ENCODE measurements at places on chromosomes 5 and 9. TPM values are rescaled to one million over a fixed set of nuclear protein-coding genes. Genes with fewer than 3 reads are reported as not detected.

GRCh38 chr5:128199611-128200010 is 116.0 kb downstream of the SLC12A2 start:
- peaks cover 4% of the 10 kb centered on the region for H3K4me1 ChIP-seq
- no peak overlapping the region for H3K27ac ChIP-seq
- no peak overlapping the region for H3K4me3 ChIP-seq
- H3K27me3 ChIP-seq, result no peaks in the 10 kb centered on the region
- H3K36me3 ChIP-seq, result no peaks in the 10 kb centered on the region

- H3K4me3 ChIP-seq, result no peak overlapping the region
- H3K36me3 ChIP-seq, result peaks cover 9% of the 10 kb centered on the region
- no peak for DNase-seq
- H3K4me1 ChIP-seq, result no peaks in the 10 kb centered on the region
- no peak overlapping the region for H3K27ac ChIP-seq
- H3K27me3 ChIP-seq, result no peaks in the 10 kb centered on the region
Observed at GRCh38 chr9:93680443-93681268, 104.3 kb downstream of the PHF2 start.

Gene PCDHB11
- 14.2 TPM for total RNA-seq

Gene CENPP
- total RNA-seq, result 15.6 TPM

DNA sequence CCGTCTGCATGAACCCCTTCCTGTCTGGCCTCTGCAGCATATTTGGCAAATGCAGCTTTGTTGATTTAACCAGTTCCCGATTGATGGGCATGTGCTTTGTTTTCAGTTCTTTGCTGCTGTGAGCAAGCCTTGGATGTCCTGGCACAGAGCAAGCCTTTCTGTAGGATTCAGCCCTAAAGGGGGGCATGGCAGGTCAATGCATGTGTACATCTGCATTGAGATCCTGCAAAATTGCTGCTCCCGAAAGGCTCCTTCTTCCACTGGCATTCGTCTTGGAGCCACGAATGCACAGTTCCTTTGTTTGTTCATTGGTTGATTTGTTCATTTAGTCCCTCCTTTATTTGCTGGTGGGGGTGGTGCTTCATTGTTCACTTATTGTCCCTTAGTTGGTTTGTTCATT is 34.8 kb downstream of the COL5A1 start:
- H3K36me3 ChIP-seq, result no peaks in the 10 kb centered on the region
- DNase-seq, result no peak
- no peak overlapping the region for H3K4me3 ChIP-seq

GRCh38 chr5:66553916-66554575 is 42.1 kb upstream of the MAST4 start:
- H3K4me1 ChIP-seq, result no peaks in the 10 kb centered on the region
- H3K27me3 ChIP-seq, result no peaks in the 10 kb centered on the region
- no peak overlapping the region for H3K27ac ChIP-seq
- no peaks in the 10 kb centered on the region for H3K36me3 ChIP-seq
- no peak for DNase-seq

DNA sequence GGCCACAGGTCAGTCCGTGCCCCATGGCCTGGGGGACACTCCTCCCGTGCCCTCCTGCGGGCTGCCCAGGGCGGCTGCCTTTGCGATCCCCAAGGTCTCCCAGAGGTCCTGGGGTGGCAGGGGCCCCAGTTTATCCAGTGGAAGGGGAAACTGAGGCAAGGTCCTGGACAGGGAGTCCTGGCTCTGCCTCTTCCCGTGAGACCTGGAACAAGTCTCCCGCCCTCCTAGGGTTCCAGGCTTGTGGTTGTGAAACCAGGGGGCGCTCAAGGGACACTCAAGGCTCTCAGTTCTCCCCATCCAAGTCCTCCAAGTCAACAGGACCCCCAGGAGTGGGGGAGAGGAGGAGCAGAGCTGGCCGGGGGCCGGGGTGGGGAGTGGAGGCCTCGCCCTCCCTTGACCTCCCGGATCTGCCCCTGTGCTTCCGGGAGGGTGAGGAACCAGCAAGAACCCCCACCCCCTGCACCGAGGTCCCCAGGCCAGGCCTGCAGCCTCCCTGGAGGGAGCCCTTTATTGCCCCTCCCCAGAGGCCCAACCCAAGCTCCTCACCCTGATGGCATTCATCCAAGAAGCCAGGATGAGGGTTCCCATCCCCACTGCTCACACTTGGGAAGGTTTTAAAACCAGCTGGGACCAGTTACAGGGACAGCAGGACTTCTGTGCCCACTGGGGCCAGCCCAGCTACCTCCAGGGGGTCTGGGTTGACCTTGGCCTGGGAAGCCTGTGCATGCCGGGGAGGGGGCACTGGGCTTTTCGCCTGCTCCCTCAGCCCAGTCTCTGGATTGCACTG is 24.7 kb upstream of the TMEM250 start:
- no peaks in the 10 kb centered on the region for H3K36me3 ChIP-seq
- H3K27ac ChIP-seq, result no peak overlapping the region
- DNase-seq, result peak; percentile 45

DNA sequence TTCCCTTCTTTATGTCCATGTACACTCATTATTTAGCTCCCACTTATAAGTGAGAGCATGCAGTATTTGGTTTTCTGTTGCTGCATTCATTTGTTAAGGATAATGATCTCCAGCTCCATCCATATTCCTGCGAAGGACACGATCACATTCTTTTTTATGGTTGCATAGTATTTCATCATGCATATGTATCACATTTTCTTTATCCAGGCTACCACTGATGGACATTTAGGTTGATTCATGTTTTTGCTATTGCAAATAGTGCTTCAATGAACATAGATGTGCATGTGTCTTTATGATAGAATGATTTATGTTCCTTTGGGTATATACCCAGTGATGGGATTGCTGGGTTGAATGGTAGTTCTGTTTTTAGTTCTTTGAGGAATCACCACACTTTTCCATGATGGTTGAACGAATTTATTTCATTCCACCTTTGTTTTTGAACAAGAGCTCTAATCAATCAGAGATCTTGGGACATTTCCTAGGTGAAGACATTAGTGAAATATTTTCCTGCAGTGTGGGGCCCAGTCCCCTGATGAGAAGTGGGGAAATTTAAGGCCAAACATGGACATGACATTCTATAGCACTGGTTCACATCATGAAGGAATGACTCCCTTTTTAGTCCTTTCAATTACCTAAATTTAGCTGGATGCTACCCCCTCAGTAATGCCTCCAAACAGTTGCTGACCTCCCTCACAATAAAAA is 7.1 kb upstream of the TEX48 start:
- no peak for DNase-seq
- no peak overlapping the region for H3K4me3 ChIP-seq
- H3K4me1 ChIP-seq, result no peaks in the 10 kb centered on the region
- no peaks in the 10 kb centered on the region for H3K27me3 ChIP-seq
